ENCODE measurements at places on chromosomes 5 and 9. TPM values are rescaled to one million over a fixed set of nuclear protein-coding genes. Genes with fewer than 3 reads are reported as not detected.

The CDC20B gene
- not detected for total RNA-seq

The SLCO6A1 gene
- not detected for total RNA-seq

The SNCAIP gene
- 0.04 TPM for total RNA-seq

DNA sequence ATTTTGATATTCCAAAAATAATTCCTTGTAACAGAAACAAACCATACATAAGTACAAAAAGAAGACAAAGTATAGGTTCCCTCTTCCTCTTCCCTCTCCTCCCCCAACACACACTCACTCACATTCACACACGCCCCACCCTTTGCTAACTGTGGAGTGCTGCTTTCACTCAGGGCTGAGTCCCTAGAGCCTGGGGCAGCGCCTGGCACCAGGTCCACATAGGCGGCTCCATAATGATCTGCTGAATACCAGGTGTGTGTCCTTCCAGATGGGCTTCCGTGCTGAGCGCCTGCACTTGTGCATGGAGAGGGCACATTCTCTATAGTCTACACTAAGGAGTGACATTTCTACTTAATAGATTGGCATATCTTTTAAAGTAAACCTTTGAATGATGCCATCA is 3.7 kb downstream of the SEMA4D start:
- H3K4me3 ChIP-seq, result no peak overlapping the region
- no peak overlapping the region for H3K27ac ChIP-seq
- H3K36me3 ChIP-seq, result no peaks in the 10 kb centered on the region

DNA sequence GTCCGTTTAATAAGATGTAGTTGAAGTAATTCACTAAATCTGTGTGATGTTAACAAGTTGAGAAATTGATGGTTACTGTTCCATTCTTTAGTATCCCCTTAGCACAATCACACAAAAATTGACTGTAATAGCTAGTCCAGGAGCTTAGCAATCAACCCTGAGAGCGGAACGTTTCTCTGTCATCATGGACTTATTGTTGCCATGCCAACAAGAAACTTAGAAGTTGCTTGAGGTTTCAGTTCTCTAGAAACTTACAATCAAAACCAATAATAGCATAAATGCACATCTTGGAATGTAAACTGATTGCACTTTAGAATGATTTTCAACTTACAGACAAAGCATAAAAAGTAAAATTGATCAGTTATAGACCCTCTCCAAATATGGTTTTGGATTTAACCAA is 125.4 kb upstream of the ANKH start:
- no peaks in the 10 kb centered on the region for H3K4me1 ChIP-seq
- no peak for DNase-seq
- no peaks in the 10 kb centered on the region for H3K36me3 ChIP-seq

The MTRR gene
- total RNA-seq, result 18.4 TPM

DNA sequence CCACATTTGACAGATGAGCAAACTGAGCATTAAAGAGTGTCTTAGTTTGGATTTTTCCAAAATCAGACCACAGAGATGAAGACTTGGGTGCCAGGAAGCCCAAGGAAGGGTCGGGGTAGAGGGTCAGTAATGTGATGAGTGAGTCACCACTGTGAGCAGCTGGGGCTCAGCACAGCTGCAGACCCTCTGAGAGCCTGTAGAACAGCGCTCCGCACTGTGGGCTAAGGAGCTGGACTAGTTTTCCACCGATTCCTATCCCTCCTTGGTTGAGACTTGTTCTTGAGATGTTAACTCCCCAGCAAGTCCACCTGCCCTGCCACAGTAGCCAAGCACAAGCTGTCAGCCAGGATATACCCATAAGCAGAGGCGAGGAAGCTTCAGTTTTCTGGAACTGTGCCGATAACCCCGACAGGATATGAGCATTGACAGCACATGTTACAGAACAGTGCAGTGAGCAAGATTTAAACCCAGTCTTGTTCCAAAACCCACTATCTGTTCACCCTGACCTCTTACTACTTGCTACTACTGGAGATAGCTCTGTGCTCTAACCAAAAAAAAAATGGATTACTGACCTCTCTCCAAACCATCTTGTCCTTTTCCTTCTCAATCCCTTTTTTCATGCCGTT is 31.8 kb downstream of the EGFLAM start:
- no peak overlapping the region for H3K27ac ChIP-seq
- H3K36me3 ChIP-seq, result no peaks in the 10 kb centered on the region
- DNase-seq, result no peak
- no peaks in the 10 kb centered on the region for H3K27me3 ChIP-seq

- H3K27me3 ChIP-seq, result no peaks in the 10 kb centered on the region
- no peak for DNase-seq
- H3K4me3 ChIP-seq, result no peak overlapping the region
- no peak overlapping the region for H3K27ac ChIP-seq
- peaks cover 6% of the 10 kb centered on the region for H3K4me1 ChIP-seq
- H3K36me3 ChIP-seq, result peaks cover 33% of the 10 kb centered on the region
Observed at GRCh38 chr9:122822938-122823337, 5.5 kb downstream of the PDCL start.

DNA sequence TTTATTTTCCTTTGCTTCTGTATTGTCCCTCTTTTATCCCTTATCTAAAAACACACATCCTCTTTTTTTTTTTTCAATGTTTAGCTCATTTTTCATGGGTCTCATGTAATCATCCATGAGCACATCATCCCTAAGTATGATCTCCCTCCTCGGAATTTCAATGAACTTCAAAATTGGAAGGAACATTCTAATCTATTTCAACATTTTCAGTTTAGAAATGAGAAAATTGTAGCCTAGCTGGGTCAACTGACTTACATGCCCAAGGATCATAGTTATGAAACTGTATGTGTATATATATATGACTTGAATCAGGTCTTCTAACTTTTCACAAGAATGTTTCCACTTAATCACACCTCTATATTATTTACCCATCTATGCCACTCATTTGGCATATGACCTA is 77.7 kb downstream of the TUSC1 start:
- H3K36me3 ChIP-seq, result no peaks in the 10 kb centered on the region
- H3K27ac ChIP-seq, result no peak overlapping the region
- no peak for DNase-seq
- H3K27me3 ChIP-seq, result no peaks in the 10 kb centered on the region
- no peaks in the 10 kb centered on the region for H3K4me1 ChIP-seq
- no peak overlapping the region for H3K4me3 ChIP-seq

GRCh38 chr5:172600571-172600970 is 40.5 kb upstream of the NEURL1B start:
- DNase-seq, result no peak
- no peaks in the 10 kb centered on the region for H3K27me3 ChIP-seq
- H3K4me3 ChIP-seq, result no peak overlapping the region
- no peaks in the 10 kb centered on the region for H3K4me1 ChIP-seq
- H3K27ac ChIP-seq, result no peak overlapping the region

DNA sequence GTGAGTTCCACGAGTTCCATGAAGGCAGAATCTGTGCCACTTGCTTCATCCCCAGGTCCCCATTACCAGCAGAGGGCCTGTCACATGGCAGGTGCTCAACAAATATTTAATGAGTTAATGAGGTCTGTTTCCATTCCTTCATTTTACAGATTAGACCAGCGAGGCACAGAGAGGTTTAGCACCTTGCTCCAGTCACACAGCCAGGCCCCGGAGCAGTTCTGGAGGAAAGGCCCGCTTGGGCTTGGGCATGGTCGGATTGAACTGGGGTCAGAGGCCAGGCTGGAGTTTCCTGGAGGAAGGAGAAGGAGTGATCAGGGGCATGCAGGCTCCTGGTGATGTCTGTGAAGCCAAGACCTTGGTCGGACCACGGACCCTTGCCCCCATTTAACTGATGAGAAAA is 4.0 kb upstream of the ST6GALNAC4 start:
- no peak overlapping the region for H3K4me3 ChIP-seq
- no peaks in the 10 kb centered on the region for H3K27me3 ChIP-seq
- no peak overlapping the region for H3K27ac ChIP-seq

The KLF9 gene
- 16.7 TPM for total RNA-seq

DNA sequence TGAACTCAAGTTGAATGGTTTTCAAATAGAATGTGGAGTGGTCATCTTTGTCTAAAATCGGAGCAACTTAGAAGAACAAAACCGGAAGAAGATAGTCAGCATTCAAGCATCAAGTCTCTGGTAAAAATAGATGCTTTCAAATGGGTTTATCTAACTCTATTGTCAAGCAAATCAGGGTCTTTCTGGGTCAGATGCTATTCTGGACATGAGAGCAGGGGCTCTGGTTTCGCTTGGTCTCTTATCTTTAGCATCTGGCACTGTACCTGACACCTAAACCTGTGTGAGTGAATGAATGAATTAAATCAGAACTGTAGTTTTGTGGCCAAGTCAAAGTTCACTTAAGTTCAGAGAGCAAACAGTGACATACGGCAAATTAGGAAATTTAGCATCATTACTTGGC is 173.5 kb downstream of the SLIT3 start:
- H3K36me3 ChIP-seq, result no peaks in the 10 kb centered on the region
- no peaks in the 10 kb centered on the region for H3K4me1 ChIP-seq
- no peak for DNase-seq
- no peaks in the 10 kb centered on the region for H3K27me3 ChIP-seq

Measured in pancreas (tissue), 10 donors.